ENCODE measurements at places on chromosomes 3 and 15.

- H3K4me1 ChIP-seq: no peaks in the 10 kb centered on the region
- no peak overlapping the region for H3K27ac ChIP-seq
- no peak overlapping the region for H3K4me3 ChIP-seq
- peaks cover 5% of the 10 kb centered on the region for H3K27me3 ChIP-seq
- no peaks in the 10 kb centered on the region for H3K36me3 ChIP-seq
- no peak for DNase-seq
These were observed 101.0 kb downstream of the MOBP start for GRCh38 chr3:39568508-39568907.

GRCh38 chr3:24315971-24316370 is 178.7 kb downstream of the THRB start:
- no peaks in the 10 kb centered on the region for H3K4me1 ChIP-seq
- H3K36me3 ChIP-seq: no peaks in the 10 kb centered on the region
- no peak overlapping the region for H3K27ac ChIP-seq
- no peak for DNase-seq
- no peaks in the 10 kb centered on the region for H3K27me3 ChIP-seq
- H3K4me3 ChIP-seq: no peak overlapping the region

DNA sequence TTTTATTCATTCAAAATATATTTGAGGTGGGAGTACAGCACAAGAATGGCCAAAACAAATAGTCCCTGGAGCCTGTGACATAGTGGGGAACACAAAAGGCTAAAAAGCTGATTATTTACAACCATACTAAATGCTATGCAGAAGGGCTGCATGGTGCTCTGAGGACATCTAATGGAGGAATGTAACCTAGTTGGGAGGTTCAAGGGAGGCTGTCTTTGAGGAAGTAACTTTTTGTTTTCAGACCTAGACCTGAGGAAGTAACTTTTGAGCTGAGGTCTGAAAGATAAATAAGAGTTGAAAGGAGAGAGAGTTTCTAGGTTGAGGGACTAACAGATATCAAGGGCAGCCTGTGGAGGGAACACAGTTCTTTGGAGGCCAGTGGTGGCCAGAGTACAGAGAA is 34.8 kb upstream of the RASA2 start:
- H3K36me3 ChIP-seq: no peaks in the 10 kb centered on the region
- H3K27me3 ChIP-seq: no peaks in the 10 kb centered on the region
- peaks cover 11% of the 10 kb centered on the region for H3K4me1 ChIP-seq
- no peak overlapping the region for H3K4me3 ChIP-seq
- no peak overlapping the region for H3K27ac ChIP-seq

DNA sequence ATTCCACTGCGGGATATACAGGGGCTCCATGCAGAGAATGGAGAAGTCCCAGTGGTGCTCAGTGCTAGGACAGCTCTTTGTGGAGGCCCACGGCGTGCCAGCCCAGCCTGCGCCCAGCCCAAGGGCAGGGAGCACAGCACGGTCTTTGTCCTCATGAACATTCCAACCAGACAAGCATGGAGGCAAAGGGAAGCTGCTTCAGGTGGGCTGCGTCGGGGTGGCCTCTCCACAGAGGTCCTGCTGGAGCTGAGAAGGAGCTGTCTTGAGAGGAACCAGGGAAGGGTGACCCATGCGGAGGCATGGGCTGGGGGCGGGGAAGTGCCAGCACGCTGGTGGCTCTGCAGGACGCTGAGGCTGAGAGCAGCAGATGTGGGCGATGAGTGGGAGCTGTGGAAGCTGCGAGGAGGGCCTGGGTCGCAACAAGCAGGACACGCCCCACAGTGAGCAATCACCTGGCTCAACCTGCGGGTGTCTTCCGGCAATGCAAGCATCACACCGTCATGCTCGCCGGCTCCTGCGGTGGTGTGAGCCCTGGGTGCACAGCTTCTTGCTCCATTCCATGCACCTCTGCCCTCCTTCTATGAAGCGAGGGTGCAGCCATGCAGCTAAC is 14.0 kb upstream of the KLF15 start:
- H3K27me3 ChIP-seq: no peaks in the 10 kb centered on the region
- no peaks in the 10 kb centered on the region for H3K4me1 ChIP-seq
- no peak for DNase-seq
- H3K27ac ChIP-seq: no peak overlapping the region

DNA sequence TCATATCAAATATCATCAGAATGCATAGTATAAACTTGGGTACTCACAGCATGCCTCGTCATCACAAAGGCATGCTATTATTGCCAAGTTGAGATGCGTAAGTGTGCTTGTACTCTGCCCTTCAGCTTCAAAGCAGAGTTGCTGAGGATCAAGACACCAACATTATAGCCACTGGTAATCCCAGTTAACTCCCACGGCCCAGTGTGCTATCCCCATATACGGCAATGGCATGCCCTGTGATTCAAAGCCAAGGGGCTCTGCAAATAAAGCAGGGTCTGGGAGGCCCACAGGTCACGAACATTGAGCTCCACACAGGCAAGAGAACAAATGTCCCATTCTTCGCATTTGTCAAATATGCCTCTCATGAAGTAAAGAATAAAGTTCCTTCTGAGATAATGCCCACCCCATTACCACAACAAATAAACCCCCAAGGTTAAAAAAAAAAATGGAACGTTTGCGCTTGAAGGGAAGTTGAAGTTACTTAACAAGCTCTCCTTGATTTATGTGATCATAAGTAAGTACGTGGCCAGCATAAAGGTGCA is 298.1 kb upstream of the NECTIN3 start:
- no peaks in the 10 kb centered on the region for H3K36me3 ChIP-seq
- no peaks in the 10 kb centered on the region for H3K27me3 ChIP-seq
- DNase-seq: no peak
- no peak overlapping the region for H3K4me3 ChIP-seq

DNA sequence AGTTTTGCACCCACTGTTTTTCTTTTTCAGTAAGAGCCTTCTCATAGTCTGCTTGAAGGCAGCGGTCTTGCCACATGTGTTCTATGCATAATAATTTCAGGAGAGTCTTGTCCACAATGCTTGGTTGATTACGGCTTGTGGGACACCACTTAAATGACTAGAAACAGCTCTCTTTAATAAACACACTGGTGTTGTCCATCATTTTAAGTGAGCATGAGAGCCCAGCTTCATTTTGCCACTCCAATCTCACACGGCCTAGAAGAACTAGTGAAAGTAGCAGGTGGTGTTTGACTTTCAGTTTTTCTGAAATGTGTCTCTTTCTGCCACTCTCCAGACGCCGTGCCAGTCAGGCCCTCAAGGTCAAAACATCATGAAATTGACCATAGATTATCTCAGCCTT is 292.1 kb downstream of the LPP start:
- no peaks in the 10 kb centered on the region for H3K27me3 ChIP-seq
- peaks cover 20% of the 10 kb centered on the region for H3K4me1 ChIP-seq
- no peak overlapping the region for H3K4me3 ChIP-seq
- H3K27ac ChIP-seq: peak overlapping the region; percentile 3
- peaks cover 28% of the 10 kb centered on the region for H3K36me3 ChIP-seq

DNA sequence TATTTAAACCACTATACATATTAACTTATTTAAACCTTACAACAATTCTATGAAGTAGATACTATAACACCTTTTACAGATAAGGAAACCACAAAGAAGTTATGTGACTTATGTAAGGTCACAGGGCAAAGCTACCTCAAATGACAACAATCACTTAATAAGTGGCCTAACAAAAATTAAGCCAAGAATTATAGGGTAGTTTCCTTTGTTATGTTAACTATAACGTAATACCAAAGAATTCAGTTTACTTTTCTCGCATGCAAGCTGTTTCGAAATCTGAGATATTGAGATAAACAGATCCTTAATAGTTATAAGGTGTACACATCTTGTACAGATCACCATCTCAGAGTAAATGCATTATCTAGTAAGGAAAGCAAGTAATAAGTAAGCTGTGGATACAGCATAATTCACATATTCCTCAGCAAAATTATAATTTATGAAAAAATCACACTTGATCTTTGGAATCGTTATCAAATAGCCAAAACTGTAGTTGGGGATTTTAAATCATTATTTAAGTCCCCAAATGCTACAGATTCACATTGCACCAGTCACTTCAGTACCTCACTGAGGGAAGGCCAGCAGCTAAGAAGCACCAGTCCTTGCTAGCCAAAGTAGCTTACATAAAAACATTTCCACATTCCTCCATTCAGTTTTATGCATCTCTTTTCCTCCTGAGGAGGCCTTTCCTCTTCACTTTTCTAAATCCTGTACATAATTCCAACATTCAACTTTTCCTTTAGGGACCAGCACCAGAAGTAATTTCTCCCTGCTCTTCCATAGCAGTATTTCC is 226.8 kb downstream of the TBC1D5 start:
- H3K27me3 ChIP-seq: no peaks in the 10 kb centered on the region
- DNase-seq: no peak
- H3K4me3 ChIP-seq: no peak overlapping the region
- no peak overlapping the region for H3K27ac ChIP-seq
- H3K4me1 ChIP-seq: no peaks in the 10 kb centered on the region

DNA sequence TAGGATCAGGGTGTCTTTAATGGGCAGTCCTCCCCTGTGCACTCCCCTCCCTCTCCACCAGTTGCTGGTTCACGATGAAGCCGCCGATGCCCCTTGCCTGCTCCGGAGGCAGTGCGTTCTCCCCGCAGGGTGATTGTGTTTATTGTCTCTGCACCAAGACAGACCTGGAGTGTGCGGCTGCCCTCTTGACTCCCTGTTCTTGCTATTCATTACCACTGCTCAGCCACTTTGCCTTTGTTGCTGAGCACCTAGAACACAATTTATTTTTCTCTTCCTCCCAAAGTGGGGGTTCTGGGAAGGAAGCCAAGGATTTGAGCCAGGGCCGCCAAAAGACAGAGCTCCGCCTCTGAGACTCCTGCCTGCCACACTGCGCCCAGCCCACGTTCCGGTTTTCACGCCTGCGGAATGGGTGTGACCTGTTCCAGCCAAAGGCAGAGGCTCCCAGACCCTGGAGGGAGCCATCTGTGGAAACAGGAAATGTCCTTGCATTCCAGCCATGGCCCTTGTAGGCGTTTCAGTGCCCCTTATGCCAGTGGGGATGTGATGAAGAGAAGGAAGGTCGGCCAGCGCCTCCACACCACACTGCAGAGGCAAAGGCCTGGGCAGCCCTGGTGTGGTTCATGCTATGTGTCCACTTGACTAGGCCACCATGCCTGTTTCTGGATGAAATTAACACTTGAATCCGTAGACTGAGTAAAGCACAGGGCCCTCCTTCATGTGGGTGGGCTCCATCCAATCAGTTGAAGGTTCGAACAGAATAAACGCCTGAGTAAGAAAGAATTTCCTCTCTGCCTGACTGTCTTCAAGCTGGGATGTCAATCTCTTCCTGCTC is 85.8 kb downstream of the HMG20A start:
- H3K4me3 ChIP-seq: no peak overlapping the region
- H3K27ac ChIP-seq: no peak overlapping the region

DNA sequence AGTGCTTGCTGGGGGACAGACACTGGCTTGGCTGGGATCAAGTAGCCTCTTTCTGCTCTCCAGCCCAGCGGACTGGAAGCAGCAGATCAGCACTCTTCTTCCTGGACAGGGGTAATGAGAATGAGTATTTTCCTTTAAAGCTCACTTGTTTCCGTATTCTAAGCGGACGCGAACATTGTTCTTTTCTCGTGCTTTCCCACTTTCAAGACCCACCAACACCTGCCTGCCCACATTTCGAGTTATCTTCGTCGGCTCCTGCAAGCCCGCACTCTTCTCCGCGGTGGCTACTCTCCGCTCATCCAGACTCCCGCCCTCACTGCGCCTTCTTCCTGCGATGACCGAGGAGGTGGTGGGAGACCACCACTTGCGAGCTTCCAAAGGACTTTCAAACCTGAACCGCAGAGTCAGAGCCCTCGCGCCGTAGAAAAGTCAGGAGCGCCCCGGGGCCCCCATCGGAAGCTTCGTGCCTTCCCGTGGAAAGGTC is 1.6 kb upstream of the PPM1L start:
- H3K36me3 ChIP-seq: no peaks in the 10 kb centered on the region
- peaks cover 23% of the 10 kb centered on the region for H3K4me1 ChIP-seq
- H3K4me3 ChIP-seq: peak overlapping the region; percentile 92
- H3K27me3 ChIP-seq: peaks cover 27% of the 10 kb centered on the region
